ENCODE measurements at places on chromosomes 6 and 20. TPM values are rescaled to one million over a fixed set of nuclear protein-coding genes. Genes with fewer than 3 reads are reported as not detected.

- no peak for DNase-seq
Observed at GRCh38 chr6:13253272-13253671, 75.1 kb downstream of the TBC1D7 start.

- DNase-seq = peak; percentile 53
Observed at GRCh38 chr6:33761922-33762629, 15.4 kb upstream of the IP6K3 start.

DNA sequence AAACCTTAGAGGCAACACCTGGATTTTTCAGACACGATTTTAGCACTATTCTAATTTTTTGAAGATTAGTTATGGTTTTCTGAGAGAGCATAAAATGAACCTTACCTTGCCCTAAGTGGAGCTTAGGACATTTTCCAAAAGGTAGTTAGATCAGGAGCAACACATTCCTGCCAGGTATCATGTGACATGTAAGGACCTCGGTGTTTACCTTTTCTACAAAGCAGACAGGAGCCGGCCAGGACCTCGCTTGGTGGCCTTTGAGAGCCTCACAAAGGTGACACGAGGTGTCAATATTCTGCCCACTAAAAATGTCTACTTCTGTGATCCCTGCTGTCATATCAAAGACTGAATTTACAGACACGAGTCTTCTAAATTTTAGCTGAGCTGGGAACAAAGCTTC lies 174.9 kb downstream of the SMOC2 start:
- DNase-seq = no peak

DNA sequence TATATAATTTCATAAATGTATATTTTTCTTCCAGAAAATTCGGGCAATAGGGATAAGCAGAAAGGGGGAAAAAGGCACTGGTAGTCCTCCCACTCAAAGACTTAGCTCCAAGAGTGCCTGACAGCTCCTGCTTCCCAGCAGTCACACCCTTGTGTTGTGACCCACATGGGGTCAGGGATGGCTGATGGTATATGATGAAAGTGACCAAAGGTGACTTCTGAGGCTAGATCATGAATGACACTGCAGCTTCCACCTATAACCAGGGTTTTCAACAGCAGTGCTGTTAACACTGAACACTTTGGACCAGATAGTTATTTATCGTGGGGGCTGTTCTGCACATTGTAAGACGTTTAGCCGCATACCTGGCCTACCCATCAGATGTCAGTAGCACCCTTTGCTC lies 22.3 kb downstream of the FAM50B start:
- DNase-seq = no peak

- no peak for DNase-seq
Observed at GRCh38 chr6:128474481-128474880, 45.9 kb downstream of the PTPRK start.

DNA sequence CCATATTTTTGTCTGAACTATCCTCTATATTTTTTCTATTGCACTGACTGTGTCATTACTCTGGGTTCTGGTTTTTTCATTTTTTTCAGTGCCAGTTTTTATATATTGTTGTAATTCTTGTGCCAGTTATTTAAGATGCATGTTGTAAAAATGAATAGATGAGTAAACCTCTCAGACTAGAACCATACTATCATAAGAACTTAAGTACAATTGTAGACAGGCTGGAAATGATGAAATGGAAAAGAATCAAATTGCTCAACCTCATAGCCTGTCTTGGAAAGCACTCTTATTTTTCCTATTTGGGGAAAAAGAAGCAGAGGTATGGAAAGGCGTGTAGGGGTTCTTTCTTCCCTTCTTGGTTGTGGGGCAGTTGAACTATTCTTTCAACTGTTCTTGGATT lies 30.2 kb downstream of the PANK2 start:
- no peak for DNase-seq

DNA sequence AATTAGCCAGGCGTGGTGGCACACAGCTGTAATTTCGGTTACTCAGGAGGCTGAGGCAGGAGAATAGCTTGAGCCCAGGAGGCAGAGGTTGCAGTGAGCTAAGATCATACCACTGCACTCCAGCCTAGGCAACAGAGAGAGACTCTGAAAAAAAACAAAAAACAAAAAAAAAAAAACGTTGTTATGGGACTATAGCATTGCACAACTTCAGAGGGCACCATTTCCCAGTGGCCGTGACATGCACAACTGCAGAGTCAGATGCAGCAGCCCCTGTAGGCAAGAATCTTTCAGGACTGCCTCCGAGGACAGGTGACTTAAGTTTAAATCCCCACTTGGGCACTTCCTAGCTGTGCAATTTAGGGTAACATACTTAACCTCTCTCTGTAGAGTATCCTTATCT lies 64.0 kb downstream of the ZNF217 start:
- no peak for DNase-seq

DNA sequence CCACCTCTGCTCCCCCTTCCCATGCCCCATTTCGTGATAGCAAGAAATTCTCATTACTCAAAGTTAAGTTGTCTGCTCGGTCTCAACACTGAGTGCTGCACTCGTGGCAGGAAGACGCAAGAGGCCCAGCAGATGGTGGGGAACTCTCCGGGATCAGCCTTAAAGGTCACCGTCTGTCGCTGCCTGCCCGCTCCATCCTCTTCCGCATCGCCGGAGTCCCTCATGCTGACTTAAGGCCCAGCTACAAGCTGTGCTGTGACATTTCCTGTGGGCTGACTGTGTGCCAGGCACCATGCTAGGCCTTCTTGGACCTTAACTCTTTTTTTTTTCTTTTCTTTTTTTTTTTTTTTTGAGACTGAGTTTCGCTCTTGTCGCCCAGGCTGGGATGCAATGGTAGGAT lies 17.8 kb downstream of the GRM4 start:
- DNase-seq = no peak

DNA sequence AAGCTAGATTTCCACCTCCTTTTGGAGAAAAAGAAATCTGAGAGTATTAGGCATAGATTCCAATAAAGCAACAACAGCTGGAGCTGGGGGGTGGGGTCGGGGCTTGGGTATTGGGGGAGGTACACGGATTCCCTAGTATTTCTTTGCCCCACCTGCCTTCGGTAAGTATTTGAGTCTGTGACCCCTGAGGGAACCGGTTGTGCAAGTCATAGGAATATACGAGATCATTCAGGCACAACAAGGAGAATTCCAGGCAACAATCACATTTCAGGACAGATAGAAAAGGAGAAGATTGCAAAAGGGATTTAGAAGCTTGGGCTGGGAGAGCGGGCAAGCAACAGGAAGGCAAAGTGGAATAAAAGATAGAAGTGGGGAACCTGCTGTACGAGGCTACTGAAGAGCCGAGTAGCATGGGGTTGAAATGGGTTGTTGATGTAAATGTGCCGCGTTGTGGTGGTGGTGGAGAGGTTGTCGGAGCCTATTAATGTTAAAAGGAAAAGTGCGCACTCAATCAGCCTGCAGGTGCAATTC lies 148.9 kb downstream of the BCAS1 start:
- no peak for DNase-seq

The PREX1 gene
- 81.0 TPM for total RNA-seq

The HMGCLL1 gene
- total RNA-seq = not detected

The BPI gene
- total RNA-seq = not detected

The PEDS1 gene
- total RNA-seq = 27.9 TPM

Measured in activated CD4-positive, alpha-beta T cell treated with anti-CD3 and anti-CD28 coated beads, Interleukin-2, amount 10 ng/mL, durations not matched to agents 7 days and 5 days (primary cell).